ENCODE measurements at places on chromosomes 7 and 10. TPM values are rescaled to one million over a fixed set of nuclear protein-coding genes. Genes with fewer than 3 reads are reported as not detected.

MLXIPL gene
- total RNA-seq: not detected

- H3K4me3 ChIP-seq: no peak overlapping the region
- H3K36me3 ChIP-seq: no peaks in the 10 kb centered on the region
- no peaks in the 10 kb centered on the region for H3K4me1 ChIP-seq
- no peak for DNase-seq
Measured at GRCh38 chr10:48594371-48594770, 10.5 kb downstream of the ARHGAP22 start.

DNA sequence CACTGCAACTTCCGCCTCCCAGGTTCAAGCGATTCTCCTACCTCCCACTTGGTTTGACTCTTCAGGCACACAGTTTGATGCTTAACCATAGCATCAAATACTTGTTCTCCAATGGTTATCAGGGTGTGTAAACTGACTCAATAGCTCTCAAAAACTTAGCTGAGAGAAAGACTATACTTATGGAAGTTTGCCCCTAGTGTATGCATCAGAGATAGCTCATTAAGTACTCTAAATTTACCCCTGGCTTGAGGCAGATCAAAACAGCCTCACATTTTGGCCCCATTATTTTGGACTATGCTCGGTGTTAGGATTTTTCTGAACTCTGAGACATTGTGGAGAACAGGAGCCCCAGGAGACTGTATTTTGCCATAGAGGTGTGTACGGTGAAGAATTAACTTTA, 40.8 kb upstream of the SLC35B4 start:
- DNase-seq: no peak
- H3K36me3 ChIP-seq: no peaks in the 10 kb centered on the region
- no peak overlapping the region for H3K4me3 ChIP-seq
- no peaks in the 10 kb centered on the region for H3K27me3 ChIP-seq

- no peak overlapping the region for H3K27ac ChIP-seq
- no peaks in the 10 kb centered on the region for H3K36me3 ChIP-seq
- no peaks in the 10 kb centered on the region for H3K27me3 ChIP-seq
- H3K4me3 ChIP-seq: no peak overlapping the region
Measured at GRCh38 chr7:137418841-137419240, 75.3 kb upstream of the PTN start.

- H3K36me3 ChIP-seq: no peaks in the 10 kb centered on the region
- H3K4me3 ChIP-seq: no peak overlapping the region
- H3K27ac ChIP-seq: no peak overlapping the region
- DNase-seq: peak; percentile 69
- no peaks in the 10 kb centered on the region for H3K27me3 ChIP-seq
- no peaks in the 10 kb centered on the region for H3K4me1 ChIP-seq
Measured at GRCh38 chr10:47046321-47047126, 135.3 kb downstream of the PTPN20 start.
